ENCODE measurements at places on chromosomes 16 and 17.

DNA sequence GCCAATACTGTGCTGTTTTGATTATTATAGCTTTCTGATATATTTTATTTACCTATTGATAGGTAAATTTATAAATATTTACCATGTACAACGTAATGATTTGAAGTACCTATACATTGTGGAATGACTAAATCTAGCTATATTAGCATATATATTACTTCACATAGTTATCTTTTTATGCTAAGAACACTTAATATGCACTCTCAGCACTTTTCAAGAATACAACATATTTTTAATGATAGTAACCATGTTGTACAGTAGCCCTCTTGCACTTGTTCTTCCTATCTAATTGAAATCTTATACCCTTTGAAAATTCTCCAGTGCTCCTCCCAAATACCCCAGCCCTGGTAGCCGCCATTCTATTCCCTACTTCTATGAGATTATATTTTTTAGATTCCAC, 604.0 kb upstream of the KIF2B start:
- DNase-seq: no peak

DNA sequence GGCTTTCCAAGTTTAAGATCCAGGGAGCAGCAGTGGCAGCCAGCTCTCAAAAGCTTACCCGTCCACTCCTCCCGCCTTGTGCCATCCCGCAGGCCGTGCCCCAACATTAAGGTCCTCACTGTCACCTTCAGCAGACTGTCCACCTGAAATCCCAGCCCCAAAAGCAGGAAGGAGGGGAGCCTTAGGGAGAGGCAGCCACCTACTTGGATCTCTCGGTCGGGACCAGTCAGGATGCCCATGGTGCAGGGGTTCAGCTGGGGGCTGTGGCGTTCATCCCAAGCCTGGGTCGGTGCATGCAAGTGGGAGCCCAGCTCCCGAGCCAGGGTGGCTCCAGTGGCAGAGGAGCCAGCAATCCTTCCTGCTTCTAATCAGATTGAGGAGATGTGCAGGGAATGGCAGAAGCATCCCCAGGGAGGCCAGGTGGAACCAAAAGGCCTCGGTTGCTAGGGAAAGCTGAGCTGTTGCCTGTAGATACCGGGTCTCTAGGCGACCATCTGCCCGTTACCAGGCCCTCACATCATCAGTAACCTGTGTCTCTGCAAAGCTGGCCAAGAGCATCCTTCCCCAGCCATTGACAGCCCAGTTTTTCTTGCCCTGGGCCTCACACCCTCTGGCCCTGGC, 24.6 kb downstream of the CNGB1 start:
- DNase-seq: no peak

DNA sequence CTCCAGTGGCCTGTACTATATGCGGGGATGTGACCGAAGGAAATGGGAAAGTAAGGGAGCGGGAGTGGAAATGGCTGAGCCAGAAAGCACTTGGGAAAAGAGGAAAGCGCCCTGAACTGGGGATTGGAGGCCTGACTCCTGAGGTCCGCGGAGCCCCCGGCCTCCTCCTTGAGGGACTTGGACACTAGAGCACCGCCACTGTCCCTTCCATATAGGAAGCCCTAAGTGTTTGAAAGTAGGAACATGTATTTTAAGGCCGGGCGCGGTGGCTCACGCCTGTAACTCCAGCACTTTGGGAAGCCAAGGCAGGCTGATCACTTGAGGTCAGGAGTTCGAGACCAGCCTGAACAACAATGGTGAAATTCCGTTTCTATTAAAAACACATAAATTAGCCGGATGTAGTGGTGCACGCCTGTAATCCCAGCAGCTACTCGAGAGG, 530 bp upstream of the ZDHHC7 start:
- no peak for DNase-seq

DNA sequence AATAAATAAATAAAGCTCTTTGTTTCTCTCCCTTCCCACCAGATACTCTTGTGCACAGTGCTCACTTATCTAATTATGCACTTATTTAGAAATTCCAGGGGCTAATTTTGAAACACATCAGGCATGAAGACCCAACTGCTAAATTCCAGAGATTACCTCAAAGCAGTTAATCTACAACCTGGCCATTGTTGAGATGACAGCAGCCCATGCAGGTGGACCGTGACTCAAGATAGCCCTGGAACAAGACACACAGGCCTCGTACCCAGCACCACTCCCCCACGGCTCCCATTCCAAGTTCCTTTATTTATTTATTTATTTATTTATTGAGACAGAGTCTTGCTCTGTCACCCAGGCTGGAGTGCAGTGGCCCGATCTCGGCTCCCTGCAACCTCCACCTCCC, 60.1 kb upstream of the NPEPPS start:
- no peak for DNase-seq

DNA sequence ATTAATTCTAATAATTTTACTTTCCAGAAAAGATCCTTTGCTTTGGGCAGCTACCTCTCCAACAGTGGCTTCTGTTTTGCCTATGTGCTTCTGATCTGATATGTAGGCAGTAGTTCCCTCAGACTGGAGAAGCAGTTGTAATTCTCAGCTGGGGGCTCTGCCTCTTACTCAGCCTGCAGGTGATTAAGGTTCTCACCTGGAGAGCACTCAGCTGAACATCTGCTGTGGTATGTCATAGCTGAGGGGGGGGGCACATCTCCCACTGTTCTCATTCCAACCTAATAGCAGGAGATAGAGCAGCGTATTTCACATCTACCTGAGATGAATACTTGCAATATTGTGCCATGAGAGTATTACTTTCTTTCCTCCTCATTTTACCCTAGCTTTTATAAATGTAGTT, 511.9 kb upstream of the CDH8 start:
- DNase-seq: no peak

DNA sequence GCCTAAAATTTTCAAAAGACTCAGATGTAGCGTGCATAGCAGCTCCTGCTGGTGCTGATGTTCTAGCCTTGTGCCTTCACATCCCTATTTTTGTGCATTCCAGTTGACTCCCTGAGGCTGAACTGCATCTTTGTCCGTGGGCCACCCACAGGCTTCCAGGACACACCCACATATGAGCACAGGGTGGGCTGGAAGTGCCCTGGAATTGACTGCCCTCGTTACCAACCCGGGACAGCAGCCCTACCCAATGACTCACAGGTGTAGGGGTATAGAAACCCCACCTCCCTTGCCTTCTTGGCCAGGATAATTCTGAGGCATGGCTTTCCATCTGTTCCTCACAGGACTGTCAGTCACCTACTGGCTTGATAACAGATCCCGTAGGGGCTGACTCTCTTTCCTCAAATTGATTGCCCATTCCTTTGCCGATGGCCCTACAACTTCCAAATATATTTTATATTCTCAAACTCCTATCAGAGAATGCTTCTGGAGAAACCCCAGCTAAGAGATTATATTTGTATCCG, 65.9 kb upstream of the CDH13 start:
- DNase-seq: no peak

- DNase-seq: no peak
Observed at GRCh38 chr16:30785126-30786106, 1.6 kb downstream of the ZNF629 start.

GRCh38 chr16:17306745-17307144, 164.0 kb downstream of the XYLT1 start:
- no peak for DNase-seq

DNA sequence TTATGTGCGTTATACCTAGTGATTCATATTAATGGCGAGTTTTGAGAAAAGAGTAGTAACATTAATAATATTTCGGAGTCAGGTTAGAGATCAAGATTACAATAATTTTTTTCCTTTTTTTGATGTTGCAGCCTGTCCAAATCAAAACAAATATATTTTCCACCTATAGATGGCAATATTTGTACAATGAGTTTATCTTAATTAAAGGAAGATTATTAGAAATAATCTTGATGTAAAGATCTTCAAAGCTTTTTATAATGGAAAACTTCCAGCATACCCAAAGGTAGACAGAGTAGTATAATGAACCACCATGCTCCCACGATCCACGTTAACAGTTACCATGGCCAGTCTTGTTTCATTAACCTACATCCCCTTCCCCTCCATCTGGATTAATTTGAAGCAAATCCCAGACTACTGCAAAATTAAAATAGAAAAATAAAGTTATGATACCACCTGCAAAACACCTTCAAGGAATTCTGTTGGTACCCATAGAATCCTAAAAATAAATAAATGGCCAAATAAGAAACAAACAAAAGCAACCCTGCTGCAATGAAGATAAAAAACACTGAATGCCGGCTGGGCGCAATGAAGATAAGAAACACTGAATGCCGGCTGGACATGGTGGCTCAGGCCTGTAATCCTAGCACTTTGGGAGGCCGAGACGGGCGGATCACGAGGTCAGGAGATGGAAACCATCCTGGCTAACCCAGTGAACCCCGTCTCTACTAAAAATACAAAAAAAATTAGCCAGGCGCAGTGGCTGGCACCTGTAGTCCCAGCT, 46.5 kb upstream of the GINS3 start:
- no peak for DNase-seq

- no peak for DNase-seq
Observed at GRCh38 chr17:82346342-82347300, 12.4 kb upstream of the TEX19 start.

- no peak for DNase-seq
Observed at GRCh38 chr17:79183293-79184158, 108.9 kb downstream of the ENGASE start.

DNA sequence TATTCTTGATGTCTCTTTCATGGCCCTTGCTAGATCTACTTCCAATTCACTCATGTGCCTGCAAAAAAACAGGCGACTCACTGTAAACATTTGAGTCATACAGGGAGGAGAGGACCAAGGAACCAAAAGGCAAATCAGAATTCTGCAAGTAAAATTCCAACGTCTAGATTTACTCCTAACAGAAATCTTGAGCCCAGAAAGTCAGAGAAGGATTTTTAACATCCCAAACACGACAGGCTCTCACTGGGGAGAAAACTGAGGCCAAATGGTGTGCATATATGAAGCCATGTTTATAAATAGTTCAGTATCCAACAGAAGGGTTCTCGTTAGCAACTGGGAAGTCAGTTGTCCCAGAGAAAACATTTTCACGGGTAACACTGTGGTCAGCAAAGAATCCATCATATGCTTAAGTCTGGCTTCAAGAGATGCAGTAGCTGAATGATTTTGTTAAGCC, 40.1 kb downstream of the LITAF start:
- DNase-seq: no peak

DNA sequence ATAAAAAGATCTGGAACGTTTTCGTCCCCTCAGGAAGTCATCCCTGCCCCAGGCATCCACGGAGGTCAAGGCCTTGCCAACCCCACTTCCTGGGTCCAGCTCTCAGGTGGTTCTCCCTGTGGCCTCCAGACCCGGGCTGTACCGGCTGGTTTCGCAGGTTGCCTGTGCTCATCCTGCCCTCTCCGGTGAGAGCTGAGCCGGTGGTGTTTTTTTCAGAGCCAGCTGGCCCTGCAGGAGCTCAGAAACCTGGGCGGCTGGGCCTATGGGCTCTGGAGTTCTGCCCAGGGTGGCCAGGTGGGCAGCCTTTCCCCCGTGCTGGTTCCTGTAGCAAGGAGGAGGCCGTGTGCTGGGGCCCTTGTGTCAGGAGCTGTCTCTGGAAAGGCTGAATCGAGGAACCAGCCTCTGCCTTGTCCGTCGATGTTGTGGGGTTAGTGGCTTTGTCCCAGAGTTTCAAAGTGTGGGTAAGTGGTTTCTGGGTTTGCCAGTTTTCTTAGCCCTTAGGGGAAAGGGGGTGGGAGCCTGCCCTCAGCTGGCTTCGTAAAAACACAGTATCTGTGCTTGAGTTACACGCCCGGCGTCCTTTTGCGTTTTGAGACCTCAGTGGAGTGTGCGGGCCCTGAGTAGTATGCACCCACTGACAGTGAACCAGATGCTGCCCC, 23.6 kb downstream of the C16orf90 start:
- DNase-seq: no peak

DNA sequence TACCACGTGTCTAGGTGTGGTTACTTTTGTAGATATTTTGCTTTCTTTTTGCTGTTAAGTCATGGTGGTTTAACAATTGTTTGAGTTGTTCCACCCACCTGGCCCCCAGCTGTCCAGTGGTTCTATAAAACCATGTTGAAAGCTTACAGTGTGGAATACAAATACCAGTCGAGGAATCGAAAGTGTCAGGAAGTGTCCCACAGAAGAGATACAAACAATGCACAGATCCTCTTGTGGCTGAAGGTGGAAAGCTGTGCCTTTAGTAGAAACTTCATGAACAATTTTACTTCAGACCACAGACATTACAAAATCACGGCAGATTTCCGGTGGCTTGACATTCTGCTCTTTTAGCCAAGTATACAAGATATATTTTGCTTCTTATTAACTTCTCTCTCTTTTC, 782.4 kb upstream of the SOX9 start:
- DNase-seq: peak; percentile 87

DNA sequence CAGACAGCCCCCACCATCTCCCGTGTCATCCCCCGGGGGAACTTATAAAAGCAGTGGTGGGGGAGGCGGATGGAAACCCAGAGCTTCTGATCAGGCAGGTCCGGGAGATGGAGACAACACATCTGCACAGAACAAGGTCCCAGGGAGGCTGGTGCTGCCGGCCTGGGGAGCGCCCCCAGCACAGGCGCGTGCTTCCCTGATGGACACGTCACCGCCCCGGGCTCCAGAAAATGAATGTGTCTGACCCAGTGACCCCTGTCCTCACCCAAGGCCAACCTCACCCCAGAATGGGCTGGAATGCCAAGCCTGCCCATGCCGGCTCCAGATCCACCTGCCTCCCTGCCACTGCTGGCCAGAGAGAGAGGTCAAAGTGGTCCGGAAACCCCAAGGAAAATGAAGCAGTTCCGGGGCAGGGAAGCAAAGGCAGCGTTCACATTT, 12.5 kb downstream of the SLC7A5 start:
- no peak for DNase-seq

DNA sequence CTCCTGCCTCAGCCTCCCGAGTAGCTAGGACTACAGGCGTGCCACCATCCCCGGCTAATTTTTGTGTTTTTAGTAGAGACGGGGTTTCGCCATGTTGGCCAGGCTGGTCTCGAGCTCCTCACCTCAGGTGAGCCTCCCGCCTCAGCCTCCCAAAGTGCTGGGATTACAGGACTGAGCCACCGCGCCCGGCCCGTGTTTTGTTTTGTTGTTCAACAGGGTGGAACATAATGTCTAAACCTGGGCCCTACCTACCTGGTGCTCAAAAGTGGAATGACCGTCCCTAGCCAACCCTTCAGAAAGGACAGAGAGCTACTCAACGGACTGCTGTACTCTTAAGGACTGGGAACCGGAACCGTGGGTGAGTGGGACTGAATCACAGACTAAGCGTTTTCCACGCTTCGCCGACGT, 772 bp upstream of the KIF22 start:
- no peak for DNase-seq

Measured in MV-4-11 (cell line).